Stimulated activated CD4-positive, alpha-beta T cell treated with anti-CD3 and anti-CD28 coated beads, Interleukin-4, amount 100 ng/mL, for 1 hour (primary cell): ENCODE measurements at places on chromosomes 7 and 10.

GRCh38 chr7:142175594-142175993 is 64.1 kb downstream of the MGAM2 start:
- no peak for DNase-seq

GRCh38 chr10:132078746-132079345 is 13.1 kb downstream of the JAKMIP3 start:
- no peak for DNase-seq

DNA sequence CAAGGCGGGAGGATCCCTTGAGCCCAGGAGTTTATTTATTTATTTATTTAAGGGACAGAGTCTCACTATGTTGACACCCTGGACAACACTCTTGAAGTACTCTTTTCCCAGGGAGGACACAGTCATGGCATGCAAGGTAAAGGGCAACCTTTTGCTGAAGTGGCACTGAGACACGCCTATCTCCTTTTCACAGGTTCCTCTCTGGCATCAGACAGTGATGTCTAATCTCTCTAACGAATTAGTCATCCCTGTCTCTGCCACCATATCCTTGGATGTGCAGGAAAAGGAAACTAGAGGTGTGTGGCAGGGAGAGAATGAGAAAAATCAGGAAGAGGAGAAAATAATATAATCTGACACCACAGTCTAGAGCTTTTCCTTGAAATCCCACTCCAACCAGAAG is 19.5 kb downstream of the CPVL start:
- no peak for DNase-seq

- DNase-seq, result no peak
These were observed 32.8 kb upstream of the CDH23 start for GRCh38 chr10:71363936-71364335.

- DNase-seq, result no peak
These were observed 53.5 kb downstream of the CDK13 start for GRCh38 chr7:40003597-40003996.
